ENCODE measurements at places on chromosomes 2 and 18.

DNA sequence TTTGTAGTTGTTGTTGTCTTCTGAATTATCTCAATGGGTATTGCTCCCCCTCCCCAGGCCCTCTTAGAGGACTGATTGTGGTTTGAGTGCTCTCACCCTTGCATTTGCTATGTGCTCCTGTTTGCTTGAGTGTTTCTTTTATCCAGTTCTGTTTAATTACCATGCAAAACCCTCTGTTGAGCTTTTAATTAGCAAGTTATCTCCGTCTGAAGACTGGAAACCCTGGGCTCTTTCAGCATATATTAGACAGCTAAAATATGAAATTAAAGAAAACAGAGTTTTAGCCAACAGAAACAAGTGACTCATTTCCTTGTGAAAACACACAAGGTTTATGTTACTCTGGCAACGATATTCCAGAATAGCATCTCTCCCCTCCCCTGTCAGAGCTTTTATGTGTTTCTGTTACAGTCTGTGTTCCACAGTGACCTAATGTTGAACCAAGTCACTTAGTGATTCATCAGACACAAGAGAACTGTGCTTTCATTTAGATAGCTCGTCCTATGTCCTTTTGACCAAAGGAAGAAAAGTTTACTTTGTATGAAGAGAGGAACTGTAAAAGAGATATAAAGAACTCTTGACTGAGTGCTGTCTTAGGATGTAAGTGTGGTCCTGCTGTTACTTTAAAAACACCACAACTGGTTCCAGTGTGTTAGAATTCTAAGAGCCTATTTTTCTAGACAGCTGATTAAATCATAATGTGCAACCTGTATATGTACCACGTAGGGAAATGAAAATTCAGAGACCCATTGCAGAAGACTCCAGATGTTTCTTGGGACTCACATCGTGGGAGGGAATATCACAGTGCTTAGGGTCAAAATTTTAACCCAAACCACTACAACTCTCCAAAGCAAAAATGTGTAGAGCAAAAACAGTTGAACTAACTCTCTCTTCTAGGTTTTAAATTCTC lies 172.8 kb upstream of the RBMS1 start:
- no peak for DNase-seq

DNA sequence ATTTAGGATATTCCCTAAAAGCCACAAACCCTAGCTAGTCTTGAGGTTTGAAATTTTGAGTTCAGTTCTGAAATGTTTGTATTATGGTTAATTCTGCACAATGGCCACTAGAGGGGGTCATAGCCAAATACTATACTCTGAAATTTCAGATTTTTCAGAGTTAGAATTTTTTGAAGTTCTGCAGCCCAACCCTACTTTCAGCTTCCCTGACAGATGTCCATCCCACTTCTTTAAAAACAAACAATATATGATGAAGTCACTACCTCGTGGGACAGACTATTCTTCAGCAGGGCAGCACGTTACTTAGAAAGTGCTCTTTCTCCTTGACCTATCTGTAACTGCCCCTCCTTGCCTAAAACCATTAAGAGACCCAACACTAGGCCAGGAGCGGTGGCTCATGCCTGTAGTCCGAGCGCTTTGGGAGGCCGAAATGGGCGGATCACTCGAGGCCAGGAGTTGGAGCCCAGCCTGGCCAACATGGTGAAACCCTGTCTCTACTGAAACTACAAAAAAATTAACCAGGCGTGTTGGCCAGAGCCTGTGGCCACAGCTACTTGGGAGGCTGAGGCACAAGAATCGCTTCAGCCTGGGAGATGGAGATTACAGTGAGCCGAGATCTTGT lies 48.2 kb upstream of the PAPOLG start:
- no peak for DNase-seq

DNA sequence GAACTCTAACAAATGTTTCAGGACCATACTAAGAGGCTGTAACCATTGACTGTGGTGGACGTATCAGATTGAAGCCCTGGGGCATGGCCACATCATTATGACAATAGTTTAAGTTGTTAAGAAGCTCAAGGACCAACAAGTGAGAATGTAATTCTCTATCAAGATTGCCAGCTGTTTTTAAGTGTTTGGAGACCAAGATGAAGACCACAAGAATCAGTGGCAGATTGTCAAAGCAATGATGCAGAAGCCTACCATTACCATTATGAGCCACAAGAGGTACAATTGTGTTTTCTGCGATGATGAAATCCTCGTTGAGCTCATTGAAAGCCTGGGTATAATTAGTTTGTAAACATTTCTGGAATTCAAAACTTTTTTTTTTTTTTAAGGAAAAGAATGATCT lies 261.1 kb upstream of the ZEB2 start:
- DNase-seq = no peak

GRCh38 chr18:23859466-23860336 lies 154.9 kb upstream of the TTC39C start:
- no peak for DNase-seq

DNA sequence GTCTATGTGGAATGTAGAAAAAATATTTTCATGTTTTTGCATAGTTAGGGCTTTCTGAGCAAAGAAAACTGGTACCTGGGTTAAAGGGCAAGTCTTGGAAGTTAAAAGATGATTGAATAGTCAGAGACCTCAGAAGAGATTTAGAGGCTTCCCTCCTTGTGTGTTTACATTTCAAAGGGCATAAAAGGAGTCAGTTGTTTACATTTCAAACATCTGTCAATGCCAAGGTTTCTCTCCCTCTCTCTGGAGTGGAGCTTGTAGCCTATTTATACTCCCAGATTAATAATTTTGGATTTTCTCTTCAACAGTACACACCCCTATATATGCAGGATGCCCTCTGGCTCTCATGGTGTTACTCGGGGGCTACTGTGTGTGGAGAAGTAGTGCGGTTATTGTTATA lies 8.6 kb downstream of the M1AP start:
- no peak for DNase-seq

- no peak for DNase-seq
These were observed 25.5 kb upstream of the RALBP1 start for GRCh38 chr18:9449600-9450414.

- no peak for DNase-seq
These were observed 55.4 kb upstream of the ZNF396 start for GRCh38 chr18:35432565-35433001.

DNA sequence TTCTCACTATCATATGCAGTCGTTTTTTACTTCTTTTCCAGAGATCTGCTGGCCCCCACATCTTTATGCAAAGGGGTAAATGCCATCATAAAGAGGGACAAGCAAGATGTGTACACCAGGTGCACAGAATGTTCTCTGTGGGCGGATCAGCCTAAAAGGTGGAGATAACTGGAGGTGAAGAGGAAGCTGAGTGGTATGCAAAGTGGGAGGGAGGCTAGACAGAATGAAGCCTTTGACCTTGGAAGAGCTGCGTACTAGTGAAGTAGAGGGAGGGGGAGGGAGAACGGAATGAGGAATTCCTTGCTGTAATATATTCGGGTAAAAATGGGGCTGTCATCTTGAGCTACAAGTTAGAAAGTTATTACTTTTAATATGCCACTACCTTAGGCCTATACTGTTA lies 287.5 kb upstream of the VRK2 start:
- DNase-seq = no peak

GRCh38 chr18:51867767-51868166 lies 472.2 kb upstream of the DCC start:
- DNase-seq = no peak

DNA sequence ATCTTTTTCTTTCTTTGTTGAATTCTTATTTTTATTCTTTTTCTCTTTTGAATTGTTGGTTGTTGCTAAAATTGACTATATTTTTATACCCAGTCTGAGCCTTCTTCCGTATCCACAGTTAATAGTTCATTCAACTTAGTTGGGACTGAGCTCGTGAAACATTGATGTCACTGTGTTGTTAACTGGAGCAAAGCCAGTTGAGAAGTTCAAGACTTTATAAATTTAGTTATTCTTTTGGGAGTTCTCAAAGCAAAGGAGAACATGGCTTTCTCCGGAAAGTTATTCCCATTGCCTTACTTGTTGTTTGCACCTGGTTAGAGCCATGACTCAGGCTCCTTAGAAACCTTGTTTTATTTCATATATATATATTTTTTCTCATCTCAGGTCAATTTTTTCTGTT lies 8.8 kb downstream of the CTLA4 start:
- no peak for DNase-seq

DNA sequence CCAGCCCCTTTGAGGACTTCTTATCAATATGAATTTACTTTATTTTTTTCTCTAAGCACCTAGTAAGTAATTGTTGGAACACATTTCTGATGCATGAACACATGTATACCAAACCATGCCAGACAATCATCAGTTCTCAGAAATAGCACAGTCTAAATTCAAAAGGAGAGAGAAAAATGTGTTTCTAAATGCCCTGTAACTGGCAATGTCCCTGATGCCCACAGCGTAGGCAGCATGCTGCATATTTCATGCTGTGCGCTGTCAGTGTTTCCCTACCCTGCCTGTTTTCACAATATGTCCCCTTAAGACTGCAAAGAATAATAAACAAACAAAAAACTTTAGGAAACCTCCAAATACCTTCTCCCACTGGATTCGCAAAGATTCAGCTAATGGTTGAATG lies 881.0 kb upstream of the CHAC2 start:
- DNase-seq = no peak

DNA sequence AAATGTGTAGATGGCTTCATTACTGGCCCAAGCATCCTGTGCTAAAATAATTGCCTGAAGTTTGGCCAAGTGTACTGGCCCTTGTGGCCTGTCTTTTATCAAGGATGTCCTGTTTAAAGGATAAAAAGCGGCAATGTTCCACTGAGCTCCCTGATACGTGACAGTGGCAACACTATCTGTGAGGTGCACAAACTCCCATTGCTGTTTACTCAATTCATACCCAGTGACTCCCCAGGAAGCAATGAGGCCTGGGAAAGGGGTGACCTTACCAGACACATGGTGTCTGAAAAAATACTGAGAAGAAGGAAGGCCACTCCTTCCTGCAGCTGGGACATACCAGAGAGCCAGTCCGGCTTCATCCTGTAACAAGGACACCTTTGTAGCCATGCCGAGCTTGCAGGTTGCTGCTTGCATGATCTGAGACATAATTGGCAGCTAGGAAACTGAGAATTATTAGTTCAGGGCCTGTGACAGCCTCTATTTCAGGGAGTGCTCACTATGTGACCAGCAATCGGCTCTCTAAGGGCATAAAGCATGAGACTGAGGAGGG lies 198.5 kb upstream of the LRATD1 start:
- no peak for DNase-seq

DNA sequence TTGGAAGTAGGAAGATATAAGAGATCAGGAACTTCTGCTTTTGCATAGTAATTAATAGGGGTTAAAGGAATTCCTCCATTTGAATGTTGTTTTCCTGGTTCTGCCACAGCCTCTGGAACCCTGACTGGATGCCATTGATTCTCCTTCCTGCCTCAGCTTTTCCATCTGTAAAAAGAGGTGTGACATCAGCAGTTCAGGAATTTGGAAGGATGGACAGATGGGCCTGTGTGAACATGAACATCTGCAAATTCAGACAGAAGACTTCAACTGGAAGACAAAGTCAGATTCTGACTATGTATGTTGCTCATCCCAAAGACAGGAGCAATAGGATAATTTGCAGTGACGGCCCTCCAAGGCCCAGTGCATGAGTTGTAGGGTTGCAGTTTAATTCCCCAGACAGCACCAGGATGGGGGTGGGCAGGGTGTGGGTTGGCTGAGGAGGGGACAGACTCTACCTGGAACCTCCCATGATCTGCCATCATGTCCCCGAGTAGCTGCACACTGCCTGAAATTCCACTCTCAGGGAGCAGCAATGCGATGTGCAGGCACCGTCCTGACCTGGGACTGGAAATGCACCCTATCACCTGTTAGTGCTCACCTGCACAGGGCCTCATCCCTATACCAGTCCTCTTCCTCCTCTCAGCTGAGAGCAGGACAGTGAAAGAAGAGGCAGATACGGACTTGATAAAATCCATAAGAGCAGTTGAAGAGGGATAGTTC lies 98.9 kb upstream of the EPAS1 start:
- no peak for DNase-seq

DNA sequence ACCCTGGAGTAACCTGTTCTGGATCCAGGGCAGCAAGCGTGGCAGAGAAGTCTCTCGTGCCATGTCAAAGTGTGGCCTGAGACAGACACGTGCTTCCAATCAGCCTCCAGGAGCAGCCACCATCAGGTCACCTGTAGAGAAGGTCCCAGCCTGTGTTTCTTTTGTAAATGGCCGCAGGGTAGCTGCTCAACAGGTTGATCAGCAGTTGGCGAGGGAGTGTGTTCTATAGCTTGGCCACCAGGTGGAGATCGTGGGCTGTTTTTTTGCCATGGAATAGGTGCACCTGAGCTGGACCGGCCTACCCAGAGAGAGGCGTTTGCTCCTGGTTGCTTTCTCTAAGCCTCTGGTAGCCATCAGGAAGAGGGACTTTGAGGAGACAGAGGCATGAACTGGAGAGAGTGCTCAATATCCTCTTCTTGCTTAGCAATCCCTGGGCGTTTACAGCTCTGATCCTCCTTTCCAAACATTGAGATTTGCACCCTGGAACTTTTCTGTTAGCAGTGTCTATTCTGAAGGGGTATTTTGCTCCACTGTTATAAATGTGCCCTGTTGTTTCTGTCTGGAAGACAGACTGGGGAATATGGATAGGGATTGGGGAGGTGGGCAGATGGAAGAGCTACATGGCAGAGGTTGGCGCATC lies 34.2 kb upstream of the EN1 start:
- peak; percentile 42 for DNase-seq

- DNase-seq = no peak
These were observed 2.9 kb upstream of the TMSB10 start for GRCh38 chr2:84902526-84902925.

DNA sequence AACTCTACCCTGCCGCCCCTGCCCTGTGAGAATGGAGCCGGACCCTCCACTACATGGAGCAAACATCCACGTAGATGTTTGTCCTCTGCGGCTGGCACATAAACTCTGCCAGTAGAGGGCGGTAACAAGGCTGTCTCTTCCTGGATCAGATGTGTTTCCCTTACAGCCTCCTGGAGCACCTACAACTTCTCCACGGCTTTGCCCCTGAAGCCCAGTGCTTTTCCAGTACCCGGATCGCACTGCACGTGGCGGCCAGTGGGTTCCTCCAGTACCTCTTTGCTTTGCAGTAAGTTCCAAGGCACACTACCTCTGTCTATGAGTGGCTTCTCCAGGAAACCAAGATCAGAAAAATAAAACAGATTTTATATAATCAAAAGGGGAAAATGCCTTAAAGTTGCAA lies 651.3 kb downstream of the DCDC2C start:
- DNase-seq = no peak

DNA sequence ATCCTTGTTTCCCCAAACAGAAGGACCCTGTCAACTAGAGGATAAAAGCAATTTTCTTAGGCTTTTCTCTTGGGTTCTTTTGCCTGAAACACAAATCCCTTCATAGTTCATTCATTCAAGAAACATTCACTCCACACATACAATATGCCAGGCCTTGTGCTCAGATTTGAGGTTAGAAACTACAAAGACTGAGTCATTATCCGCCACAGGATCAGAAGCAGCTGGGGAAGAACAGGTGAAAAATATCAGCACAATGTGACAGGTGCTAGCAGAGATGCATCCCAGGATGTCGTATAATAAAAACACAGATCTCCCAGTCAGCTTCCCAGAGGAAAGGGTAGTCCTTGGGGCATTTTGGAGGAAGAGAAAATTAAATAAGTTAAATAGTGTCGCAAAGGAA lies 172.4 kb downstream of the LRATD1 start:
- no peak for DNase-seq

GRCh38 chr2:63898839-63899238 lies 57.1 kb downstream of the UGP2 start:
- DNase-seq = no peak
